ENCODE measurements at places on chromosomes 1 and 21. TPM values are rescaled to one million over a fixed set of nuclear protein-coding genes. Genes with fewer than 3 reads are reported as not detected.

Gene SPRR2A
- not detected for polyA plus RNA-seq

Gene CELA3A
- not detected for polyA plus RNA-seq

Gene CYP4A22
- 0.10 TPM for polyA plus RNA-seq

Gene ZCCHC17
- polyA plus RNA-seq, result 43.6 TPM

Gene ANGPTL3
- 1.3 TPM for polyA plus RNA-seq

Gene GCSAML
- 0.81 TPM for polyA plus RNA-seq

Gene PRMT2
- polyA plus RNA-seq, result 124 TPM

Gene TMEM269
- polyA plus RNA-seq, result 0.47 TPM

Gene C1orf185
- polyA plus RNA-seq, result not detected

Gene ITLN1
- polyA plus RNA-seq, result 0.74 TPM

- no peak for DNase-seq
These were observed 1.7 kb upstream of the MIB2 start for GRCh38 chr1:1613509-1614082.

DNA sequence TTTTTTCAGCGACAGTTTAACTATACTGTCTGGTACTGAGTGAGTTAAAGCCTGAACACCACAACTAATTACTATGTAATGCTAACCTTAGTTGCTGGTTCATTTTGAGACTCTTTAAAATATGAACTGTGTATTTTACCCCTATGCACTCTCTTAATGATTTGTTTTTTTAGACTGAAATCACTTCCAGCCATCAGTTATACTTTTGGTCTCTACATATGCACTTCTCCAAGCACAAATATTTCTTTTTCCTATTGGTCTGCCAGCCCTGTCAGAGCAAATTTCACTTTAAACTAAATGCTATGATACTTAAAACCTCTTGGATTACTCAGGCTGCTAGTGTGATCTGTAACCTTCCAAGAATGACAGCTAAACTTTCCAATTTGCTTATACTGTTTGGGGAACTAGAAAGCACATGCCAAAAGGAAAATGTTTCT, 38.1 kb upstream of the SCYL3 start:
- no peak for DNase-seq

DNA sequence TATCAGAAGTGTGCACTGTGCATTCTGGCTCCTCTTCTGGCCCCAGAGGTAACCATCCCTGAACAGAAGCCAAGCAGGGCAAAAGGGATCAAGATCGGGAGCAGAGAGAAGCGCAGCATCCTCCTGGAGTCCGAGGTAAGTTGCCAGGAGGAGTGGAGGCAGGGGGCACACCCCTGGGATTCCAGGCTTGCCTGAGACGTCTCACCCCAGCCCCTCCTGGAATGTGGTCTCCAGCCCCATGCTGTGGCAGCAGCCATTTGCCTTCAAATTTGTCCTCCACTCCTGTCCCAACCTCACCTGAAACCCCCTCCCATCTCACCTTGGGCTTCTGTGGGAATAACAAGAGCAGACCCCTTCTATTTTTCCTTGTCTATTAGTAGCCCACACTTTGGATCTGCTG, 10.1 kb downstream of the LRRC71 start:
- DNase-seq, result no peak

- DNase-seq, result no peak
These were observed 140.3 kb upstream of the ERRFI1 start for GRCh38 chr1:8166406-8166805.

DNA sequence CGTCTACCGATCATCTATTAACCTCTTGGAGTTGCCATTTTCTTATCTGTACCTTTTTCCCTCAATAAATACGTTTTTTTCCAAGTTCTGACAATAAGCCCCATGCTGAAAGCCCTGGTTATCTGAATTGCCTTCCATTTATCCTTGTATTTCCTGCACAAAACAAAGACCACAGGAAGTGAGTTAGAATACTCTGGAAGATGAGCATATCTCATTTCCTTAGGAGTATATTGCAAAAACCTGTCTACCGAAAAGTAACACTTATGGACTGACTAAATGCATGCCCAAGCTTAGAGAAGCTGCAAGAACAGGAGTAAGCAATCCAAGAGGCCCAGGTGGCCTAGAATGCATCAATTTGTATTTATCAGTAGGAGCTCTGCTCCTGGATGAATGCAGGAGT, 39.9 kb downstream of the DIRAS3 start:
- DNase-seq, result no peak

DNA sequence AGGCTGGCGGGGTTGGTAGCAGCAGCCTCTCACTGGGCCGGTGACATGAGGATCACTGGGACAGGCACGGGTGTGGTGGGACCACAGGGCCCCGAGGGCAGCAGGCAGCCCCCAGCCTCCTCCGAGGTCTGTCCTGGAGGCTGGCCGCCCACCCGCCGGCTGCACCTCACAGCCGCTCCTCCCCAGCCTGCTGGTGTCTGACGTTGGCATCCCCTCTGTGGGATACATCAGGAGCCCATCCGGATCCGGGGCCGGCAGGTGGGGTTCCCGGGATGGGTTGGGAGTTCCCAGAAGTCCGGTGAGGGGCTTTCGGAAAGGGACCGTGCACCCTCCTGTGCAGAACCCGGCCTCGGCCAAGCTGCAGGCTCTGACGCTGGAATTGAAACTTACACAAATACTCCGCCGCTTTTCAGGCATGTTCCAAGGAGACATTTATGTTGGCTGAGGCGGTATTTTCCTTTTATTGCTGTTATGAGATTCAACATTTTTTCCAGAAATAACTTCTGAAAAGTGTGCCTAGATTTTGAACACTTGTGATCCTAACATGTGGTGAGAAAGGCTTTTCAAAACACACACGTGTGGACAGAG, 142.1 kb upstream of the ARHGEF16 start:
- no peak for DNase-seq

- DNase-seq, result no peak
These were observed 78.8 kb downstream of the PIK3CD start for GRCh38 chr1:9730096-9730901.

DNA sequence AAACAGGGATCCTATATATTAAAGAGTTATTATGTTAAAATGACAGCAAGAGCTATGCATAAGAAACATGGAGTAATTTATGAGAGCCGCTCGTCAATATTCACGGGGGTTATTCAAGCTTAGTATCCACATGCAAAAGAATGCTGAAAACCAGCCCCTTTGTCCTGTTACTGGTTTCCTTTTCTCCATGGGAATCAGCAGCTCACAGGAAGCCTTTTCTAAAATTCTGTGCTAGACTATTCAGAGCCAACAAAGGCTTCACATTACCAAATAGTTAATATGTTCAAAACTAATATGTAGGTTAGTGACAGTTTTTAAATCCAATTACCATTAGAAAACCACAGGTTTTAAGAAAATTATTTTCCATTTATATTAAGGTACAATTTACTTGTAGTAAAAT, 225.6 kb upstream of the MAP1LC3C start:
- no peak for DNase-seq

DNA sequence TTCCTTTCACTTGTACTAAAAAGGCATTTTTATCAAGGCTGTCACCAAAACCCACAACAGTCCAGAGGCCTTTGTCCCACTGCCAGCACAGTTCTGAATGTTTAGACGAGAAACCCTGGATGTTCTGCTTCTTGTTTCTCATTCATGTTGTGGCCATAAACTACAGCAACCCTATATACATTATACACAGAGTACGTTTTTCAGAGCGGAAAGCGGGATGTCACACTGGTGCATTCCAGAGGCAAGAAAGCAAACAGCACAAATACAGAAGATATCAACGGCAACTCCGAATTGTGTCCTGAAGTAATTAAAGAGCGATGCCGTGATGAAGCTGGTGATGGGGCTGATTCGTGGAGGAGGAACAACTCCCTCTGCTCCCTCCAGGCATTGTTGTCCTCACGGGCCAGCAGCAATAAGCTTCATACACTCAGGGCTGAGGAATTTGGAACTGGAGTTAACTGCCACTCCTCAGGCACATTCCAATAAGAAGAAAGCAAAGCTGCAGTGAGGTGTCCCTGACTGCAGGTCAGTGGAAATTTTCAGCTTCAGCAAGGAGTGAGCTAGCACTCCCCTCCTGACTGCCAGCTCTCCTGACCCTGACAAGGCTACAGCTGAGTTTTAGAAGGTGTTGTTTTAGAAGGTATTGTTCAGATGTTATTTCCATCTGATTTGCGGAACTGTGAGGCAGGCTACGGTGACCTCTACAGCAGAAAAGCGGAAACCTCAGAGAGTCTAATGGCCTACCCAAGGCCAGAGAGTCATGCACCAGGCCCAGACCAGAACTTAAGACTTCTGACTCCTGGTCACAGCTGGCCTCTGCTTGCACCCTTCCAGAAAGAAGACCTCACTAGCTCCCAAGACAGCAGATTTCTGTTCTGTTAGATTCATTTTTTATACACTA, 149.0 kb downstream of the TGFBR3 start:
- DNase-seq, result no peak

GRCh38 chr1:228825840-228826484, 90.7 kb downstream of the RHOU start:
- DNase-seq, result no peak

All from right lung (tissue), 10 donors.